ENCODE measurements at places on chromosomes 6 and 20. TPM values are rescaled to one million over a fixed set of nuclear protein-coding genes. Genes with fewer than 3 reads are reported as not detected.

The SH3BGRL2 gene
- 0.62 TPM for total RNA-seq

GRCh38 chr6:22145823-22146677, 150.8 kb downstream of the PRL start:
- DNase-seq = peak; percentile 4

DNA sequence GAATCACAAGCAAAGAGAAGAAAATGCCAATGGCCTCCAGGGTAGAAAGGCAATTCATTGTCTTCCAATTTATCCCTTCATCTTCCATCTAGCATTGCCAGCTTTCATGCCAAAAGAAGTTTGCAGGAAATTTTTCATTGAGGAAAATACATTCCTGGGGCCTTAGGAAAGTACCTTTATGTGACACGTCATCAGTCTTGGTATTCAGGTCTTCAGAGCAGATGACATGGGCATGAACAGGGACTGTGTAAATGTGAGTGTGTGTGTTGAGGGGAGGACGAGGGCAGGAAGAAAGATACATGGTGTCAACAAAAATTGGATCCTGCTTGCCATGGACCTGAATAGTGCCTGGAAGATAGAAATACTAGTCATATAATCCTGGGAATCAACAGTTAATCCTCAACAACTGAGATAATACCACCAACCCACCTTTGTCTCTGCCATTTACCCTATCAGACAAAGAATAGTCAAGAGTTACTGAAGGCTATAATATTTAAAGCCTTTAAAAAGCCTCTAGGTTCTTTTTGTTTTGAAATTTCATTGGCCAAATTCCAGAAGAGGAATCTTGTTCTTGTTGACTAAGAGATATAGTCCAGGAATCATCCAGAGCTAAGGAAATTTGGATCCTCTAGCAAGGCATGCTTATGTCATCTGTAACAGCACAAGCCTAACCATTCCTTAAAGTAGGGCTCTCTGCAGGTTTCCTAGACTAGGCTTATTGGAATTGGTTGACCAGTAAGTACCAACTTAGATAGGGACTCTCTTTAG, 405.8 kb upstream of the SASH1 start:
- DNase-seq = no peak

The RAD21L1 gene
- total RNA-seq = 1.2 TPM

GRCh38 chr6:9168669-9169068, 733.3 kb upstream of the SLC35B3 start:
- DNase-seq = no peak

DNA sequence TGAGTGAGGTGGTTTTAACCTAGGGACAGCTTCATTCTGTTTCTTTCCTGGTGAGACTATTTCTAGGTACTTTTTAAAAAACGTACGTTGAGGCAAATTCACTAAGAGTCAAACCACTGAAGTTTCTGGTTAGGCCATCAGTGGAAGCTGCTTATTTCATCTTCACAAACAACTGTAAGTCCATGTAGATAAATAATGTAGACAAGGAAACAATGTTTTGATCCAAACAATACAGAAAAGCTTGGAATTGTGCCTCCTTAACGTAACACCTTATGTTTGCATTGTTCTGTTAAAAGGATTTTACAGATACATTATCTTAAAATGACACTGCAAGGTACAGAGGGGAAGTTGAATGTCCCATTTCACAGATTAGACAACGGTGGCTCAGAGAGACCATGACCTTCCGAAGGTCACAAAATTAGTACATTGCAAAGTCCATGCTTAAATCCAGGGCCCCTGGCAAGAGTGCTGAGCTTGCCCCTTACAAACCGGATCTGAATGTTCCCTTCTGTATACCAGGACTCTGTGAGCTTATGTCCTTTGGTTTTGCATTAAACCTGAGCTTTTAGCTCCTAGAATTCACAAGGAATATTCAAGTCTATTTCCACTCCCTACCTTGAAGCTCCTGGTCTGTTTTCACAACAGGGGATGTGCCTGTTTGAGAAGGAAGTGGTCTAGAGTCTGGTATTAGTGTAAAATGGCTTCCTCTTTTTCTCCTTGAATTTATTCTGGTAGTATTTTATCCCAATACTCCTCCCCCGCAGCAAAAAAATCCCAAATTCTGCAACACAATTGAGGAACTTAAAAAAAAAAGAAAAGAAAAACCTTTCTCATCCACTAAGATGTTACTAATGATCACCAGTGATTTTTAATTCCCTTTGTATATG, 28.9 kb upstream of the ZNF217 start:
- no peak for DNase-seq

The ZDHHC14 gene
- 10.3 TPM for total RNA-seq

- DNase-seq = no peak
Observed at GRCh38 chr6:13831615-13832014, 17.3 kb upstream of the MCUR1 start.

DNA sequence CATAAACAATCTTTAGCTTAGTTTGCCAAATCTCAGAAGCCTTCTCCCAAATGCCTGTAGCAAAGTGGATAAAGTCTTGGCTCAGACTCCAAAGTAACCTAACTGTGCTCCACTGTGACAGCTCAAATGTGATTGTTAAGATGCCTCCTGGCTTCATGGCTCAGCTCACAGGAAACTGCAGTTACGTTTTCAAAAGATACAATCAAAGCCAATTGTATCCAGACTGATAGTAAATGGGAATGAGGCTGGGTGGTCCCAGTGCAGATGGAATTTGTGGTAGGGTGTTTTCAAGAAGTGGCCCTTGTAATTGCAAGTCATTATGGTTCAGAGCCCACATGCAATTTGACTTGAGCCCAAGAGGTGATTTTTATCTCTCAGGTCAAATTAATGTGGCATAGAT, 151.2 kb upstream of the TAB2 start:
- no peak for DNase-seq

The SAMD10 gene
- total RNA-seq = 77.0 TPM

- peak; percentile 47 for DNase-seq
Observed at GRCh38 chr6:44735630-44735963, 348.1 kb downstream of the CDC5L start.

- no peak for DNase-seq
Observed at GRCh38 chr6:17226786-17227233, 54.4 kb upstream of the RBM24 start.

DNA sequence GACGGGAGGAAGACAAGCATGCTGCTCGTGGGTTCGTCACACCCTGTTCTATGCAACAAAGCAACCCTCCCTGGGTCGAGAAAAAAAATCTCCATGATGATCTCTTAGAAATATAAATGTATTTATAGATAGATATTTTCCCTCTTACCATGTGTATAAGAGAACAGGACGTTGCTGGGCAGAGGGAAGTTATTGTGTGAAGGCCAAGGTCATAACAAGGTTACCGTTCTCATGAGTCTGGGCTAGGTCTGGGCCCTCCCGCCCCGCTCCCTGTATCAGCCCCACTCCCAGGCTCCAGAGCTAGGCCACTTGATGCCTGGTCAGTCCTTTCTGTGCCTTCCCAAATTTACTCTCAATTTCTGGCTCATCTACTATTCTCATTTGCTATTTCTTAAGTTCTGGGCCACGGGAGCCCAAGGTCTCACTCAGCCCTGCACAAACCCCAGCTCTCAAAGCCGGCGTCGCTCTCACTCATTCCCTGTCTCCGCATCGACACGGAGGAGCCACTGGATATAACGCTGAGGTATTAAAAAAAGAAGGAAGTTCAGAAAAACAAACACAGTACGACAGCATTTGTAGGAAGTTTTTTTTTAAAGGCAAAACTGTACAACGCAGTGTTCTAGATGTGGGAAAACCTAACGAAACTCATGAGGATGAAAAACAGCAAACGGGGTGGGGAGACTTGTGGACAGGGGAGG, 96.8 kb downstream of the PSMG4 start:
- DNase-seq = no peak

GRCh38 chr20:4519534-4519933, 202.2 kb upstream of the PRND start:
- peak; percentile 27 for DNase-seq

- no peak for DNase-seq
Observed at GRCh38 chr20:16710781-16711180, 19.0 kb upstream of the SNRPB2 start.

- DNase-seq = no peak
Observed at GRCh38 chr6:130893277-130893676, 66.1 kb downstream of the SMLR1 start.

The PLCB4 gene
- not detected for total RNA-seq

GRCh38 chr6:15036690-15037245, 209.1 kb upstream of the JARID2 start:
- DNase-seq = no peak

The VSTM2L gene
- total RNA-seq = 0.60 TPM

The ELOVL5 gene
- 108 TPM for total RNA-seq

DNA sequence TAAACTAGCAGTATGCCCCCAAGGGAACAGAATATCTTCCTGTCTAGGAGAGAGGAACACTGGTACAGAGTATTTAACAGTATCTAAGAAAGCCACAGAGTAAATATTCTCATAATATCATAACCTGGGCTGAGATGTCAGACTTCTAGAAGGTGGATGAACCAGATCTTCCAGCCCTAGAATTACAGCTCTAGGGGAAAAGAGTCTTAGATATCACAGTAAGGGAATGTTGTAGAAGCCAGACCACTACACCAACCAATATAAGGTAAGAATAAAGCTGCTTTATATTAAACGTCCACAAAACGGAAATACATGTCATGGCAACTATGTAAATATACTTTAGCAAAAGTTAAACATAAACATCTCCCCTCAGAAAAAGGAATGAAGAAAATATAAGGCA, 12.4 kb downstream of the SERINC1 start:
- no peak for DNase-seq

DNA sequence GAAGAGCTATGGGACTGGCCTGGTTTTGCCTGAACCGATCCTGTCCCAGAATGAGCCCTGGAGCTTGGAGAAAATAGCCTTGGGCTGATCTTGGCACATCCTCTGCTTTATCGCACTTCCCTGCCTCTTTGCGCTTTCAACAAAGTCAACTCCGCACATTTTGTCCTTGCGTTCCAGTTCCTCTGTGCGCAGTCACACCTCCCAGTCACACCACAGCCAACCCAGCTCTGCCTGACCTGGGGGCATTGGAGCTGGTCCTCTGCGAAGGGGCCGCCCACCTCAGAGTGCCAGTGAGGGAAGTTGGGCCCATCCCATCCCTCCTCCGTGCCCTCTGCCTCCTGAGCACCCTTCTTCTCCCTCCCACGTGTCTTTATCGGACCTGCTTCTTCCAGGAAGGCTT, 16.9 kb upstream of the UQCC2 start:
- no peak for DNase-seq

DNA sequence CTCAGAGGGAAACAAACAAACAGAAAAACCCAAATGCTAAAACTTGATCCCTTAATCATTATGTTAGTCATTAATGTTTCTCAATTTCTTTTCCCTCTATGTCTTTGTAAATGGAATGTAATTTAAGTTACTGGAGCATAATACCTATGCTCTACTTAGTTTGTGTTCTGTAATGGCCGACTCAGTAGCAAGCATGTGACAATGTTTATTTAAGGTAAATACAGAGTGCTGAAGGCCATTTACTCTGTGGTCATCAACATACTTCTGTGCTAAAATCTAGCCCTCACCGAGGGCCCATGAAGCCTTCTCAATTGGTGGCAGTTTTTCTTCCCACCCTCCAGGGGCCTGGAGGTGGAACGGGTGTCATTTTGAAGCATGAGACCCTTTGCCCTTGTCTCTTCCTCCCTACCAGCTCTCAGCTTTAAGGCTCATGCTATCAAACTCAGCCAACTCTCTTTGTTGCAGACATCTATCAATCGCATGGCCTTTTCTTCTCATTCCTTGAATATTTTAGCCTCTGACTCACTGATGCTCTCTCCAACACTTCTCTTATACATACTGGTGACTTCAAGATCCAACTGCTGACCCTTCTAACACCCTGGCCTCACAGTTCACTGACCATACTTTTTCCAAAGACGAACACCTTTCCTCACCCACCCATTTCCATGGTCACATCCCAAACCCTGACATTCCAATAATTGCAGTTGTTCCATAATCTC, 48.2 kb downstream of the STX7 start:
- DNase-seq = no peak

DNA sequence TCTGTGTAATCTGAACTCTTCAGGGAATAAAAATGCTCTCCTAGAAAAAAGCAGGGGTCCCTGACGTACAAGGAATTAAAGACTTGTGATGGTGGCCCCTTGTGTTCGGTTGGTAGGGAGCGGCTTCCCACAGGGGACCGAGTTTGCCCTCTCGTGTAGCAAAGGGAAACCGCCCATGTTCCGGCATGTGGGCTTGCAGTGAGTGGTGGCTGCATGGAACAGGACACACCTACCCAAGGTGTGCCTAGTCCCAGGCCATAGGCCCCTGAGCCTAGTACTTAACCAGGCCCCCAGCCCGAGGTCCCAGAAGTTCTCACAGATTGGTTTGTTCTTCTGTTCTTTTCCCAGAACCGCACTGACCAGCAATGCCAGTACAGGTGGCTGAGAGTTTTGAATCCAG, 15.5 kb downstream of the MYBL2 start:
- no peak for DNase-seq

GRCh38 chr6:19691465-19692167, 145.6 kb upstream of the ID4 start:
- no peak for DNase-seq

- DNase-seq = no peak
Observed at GRCh38 chr20:58127701-58128111, 100.7 kb downstream of the ANKRD60 start.

All from activated T-cell treated with anti-CD3 and anti-CD28 coated beads, Interleukin-2, amount 50 U/mL, for 72 hours (primary cell).